Stimulated activated CD8-positive, alpha-beta memory T cell treated with anti-CD3 and anti-CD28 coated beads, Interleukin-7, amount 100 ng/mL, for 24 hours (primary cell): ENCODE measurements at places on chromosomes 7 and 10.

DNA sequence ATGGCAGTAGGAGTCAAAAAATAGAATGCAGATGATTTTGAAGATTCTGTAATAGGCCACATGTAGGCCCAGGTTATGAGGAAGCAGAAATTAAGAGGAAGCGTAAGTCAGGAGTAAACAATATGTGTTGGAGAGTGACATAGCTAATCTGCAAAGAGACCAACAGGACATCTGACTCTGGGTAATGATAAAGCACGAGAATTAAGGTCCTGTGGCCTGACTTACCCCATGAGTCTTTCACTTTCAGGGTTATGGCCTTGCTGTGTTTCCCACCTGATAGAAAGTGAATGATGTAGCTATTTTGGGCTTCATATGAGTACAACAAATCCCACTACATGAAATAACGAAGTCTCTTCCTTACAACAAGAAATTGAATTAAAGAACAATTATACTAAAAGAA lies 393.0 kb downstream of the MAGI2 start:
- no peak for DNase-seq

DNA sequence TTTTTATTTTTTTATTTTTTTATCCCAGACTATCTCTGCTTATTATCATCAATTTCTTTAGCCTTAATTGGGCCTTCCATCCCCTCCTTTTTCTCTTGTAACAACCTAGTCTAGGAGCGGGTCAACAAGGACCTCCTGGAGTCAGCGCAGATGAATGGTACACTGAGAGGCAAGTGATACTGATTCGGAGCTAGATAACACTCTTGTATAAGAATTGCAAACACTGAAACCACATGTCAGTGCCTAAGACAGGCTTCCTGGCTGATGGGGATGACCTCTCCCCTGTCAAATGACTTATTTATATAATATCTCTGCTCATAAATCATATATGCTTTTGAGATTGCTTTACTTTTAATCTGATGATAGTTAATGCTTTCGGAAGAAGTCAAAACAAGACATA lies 22.7 kb downstream of the BPGM start:
- no peak for DNase-seq

GRCh38 chr7:126780993-126781392 lies 471.7 kb downstream of the GRM8 start:
- no peak for DNase-seq

DNA sequence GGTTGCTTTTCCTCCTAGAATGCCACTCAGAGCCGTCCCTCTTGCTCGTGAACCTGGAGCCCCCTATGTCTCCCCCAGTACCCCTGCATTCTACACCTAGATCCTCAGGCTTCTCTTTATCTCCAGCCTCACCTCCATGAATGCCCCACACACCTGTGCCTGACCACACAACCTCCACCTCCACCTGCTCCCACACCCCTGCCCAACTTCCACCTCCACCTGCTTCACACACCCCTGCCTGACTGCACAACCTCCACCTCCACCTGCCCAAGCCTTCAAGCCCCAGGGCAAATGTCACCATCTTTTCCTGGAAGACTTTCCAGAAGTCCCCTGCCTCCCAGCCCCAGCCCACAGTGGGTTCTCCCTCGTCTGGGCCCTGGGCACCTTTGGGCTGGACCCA lies 6.9 kb upstream of the LFNG start:
- no peak for DNase-seq

DNA sequence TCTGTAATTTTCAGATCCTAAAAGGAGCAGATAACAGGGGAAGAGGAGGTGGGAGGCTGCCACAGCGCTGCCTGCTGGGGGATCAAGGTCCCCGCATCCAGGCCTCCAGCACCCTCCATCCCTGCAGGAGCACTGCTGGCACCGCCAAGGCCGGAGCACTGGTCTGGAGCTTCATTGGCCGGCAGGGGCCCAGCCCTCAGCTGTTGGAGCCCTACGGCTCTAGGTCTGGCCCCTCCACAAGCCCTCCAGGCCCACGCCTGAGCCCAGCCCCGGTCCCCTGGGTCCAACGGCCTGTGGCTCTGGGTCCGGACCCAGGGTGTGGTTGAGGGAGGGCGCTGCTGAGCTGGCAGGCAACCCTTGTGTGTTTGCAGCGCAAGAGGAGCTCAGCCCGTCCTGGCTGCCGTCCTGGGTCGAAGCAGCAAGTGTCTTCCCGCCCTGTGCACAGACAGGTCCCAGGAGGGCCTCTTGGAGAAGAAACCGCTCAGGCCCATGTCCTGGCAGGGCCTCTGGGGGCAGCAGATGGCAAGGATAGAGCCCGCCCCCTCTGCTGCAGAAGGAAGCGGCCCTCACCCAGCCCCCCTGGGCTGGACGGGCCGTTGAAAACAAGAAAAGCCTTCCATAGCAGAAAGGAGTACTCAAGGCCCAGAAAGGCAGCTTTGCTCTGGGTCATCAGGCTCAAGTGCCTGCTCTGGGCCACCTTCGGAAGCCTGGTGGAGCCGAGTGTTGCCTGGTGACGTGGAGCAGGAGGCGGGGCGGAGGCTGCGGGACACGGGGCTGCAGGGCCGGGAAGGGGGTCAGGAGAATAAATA lies 54.3 kb upstream of the TNRC18 start:
- no peak for DNase-seq

DNA sequence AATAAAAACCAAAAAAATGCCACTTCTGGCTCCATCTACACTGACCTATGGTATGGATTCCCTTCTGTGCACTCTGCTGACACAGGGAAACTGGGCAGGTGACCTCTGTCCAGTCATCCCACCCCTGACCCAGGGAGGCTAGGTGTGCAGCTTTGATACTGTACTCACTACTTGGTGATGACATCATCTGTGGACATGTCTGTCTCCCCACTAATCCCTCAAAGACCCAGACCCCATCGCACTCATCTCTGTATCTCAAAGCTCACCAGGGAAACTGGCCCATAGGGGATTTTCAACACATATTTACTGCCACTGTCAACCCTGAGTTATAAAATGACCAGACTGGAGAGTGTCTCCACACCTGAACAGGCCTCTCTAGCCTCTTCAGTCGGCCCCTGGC lies 10.6 kb downstream of the SGMS1 start:
- no peak for DNase-seq

DNA sequence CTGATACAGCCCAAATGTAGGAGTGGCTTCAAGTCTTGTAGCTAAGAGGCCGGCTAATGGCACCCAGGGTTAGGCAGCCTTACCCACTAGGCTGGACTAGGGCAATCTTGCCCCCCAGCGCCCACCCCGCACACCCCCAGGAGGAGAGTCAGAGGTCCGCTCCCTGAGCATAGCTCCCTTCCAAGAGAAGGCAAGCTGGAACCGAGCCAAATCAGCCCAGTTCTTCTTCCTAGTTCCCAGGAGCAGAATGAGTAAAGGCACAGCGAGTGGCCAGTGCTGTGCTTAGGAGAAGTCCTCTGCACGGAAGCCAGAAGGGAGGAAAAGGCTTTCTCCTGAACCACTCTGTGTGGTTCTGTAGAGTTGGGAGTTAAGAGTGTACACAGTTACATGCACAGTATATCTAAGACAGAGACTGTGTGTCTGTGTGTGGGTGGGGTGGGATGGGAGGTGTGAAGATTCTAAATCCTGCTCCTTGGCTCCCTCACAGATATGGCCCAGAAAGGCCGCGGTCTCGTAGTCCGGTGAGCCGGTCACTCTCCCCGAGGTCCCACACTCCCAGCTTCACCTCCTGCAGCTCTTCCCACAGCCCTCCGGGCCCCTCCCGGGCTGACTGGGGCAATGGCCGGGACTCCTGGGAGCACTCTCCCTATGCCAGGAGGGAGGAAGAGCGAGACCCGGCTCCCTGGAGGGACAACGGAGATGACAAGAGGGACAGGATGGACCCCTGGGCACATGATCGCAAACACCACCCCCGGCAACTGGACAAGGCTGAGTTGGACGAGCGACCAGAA lies 59.7 kb upstream of the PDCD4 start:
- DNase-seq, result no peak

DNA sequence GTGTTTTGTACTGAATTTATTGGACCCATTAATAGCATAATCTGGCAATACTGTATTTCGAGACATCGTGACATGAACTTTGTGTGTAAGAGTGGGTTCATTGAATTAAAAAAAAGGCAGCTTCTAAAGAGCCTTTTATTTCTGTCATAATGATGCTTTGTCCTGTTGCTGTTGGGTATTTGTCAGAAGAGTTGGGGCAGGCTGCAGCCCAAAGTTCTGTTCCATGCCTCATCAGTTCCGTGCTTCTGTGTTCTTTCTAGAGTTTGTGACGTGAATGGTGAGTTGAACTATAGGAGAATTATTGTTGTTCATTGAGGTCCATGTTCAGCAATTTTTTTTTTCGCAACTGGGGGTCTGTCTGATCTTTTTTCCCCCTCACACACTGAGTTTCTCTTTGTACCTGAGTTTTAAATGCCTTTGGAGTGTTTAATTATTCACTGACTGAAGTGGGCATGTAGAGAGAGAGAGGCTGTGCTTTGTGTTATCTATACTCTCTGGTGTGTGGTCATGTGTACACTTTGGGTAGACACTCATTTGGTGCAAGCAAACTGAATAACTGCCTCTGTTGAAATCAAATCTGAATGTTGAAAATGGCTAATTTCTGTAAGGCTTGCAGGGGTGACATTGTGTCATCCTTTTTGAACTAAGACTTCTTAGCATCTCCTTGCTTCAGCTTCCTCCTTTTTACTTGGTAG lies 69.8 kb downstream of the ADD3 start:
- no peak for DNase-seq

DNA sequence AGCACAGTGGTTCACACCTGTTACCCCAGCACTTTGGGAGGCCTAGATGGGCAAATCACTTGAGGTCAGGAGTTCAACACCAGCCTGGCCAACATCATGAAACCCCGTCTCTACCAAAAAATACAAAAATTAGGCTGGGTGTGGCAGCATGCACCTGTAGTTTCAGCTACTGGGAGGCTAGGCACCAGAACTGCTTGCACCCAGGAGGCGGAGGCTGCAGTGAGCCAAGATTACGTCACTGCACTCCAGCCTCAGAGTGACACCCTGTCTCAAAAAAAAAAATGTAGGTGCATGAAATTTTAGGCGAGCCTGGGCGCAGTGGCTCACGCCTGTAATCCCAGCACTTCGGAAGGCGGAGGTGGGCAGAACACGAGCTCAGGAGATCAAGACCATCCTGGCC lies 9.6 kb downstream of the BCL7B start:
- no peak for DNase-seq

DNA sequence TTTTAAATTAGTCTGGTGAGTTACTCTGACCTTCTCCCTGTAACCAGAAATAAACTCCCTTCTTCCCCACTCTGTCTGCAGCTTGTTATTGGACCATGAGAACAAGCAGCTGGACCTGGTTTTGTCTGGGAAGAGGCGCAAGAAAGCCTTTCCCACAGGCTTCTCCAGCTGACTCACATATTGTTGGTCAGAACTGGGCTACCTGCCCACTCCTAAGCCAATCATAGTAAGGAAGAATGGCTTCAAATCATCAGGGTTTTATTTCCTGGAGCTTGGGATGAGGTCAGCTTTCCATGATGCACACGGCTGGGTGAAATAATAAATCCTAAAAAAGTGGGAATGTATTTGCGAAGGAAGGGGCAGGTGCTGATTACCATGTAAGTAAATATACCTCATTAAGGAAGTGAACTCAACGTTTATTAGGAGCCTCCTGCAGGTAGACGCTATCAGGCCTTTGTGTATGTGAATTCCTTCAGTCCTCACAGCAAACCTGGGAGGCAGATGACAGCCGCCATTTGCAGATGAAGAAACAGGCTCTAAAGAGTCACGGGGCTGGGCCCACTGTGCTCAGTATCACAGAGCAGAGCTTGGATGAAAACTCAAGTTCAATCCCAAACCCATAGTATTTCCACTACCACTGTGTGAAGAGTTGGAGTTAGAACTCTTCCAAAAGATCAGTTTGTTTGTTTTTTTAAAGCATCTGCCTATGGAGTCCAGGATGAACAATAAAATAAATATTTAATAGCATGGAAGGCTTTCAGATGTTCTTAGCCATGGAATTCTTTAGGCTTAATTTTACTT lies 32.8 kb downstream of the IL15RA start:
- DNase-seq, result no peak

GRCh38 chr10:68192113-68192512 lies 39.8 kb downstream of the ATOH7 start:
- no peak for DNase-seq

DNA sequence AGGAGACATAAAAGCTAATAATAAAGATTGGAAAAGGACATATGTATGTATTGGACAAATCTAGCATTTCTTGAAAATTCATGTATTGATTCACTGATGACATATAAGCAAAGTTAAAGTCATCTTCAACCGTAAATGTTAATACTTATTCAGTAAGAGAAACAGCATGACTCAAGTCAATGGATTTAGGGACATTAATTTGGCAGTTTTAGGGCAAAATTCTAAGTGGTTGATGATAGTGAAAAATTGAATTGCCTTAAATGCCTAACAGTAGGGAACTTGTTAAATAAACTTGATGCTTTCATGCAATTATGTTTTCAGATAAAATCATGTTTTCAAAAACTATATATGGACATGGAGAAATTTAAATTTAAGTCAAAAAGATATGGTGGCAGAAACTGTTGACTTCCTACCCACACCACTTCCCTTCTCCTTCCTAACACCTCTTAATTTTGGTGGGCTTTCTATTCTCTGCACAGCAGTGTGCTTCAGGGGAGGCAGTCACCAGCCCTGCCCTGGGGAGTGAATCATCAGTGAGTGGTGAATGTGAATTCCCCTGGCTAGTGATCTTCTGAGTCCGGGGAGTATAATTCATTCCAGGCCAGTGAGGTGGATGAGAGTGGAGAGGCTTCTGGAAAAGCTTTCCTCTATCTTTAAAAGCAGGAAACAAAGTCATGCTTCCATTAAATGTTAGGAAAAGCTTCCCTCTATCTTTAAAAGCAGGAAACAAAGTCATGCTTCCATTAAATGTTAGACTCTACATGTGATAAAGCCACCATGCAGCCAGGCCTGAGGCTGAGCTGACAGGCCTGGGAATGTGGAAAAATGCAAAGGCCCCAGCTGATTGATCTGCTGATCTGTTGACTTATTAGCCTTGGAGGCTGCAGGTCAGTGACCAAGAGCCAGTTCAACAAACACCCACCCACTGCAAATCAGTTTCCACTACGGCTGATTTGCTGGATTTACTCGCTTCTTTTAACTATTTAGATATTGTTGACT lies 25.2 kb upstream of the ITGB1 start:
- DNase-seq, result no peak

GRCh38 chr7:92809760-92810573 lies 26.4 kb downstream of the CDK6 start:
- DNase-seq, result no peak

DNA sequence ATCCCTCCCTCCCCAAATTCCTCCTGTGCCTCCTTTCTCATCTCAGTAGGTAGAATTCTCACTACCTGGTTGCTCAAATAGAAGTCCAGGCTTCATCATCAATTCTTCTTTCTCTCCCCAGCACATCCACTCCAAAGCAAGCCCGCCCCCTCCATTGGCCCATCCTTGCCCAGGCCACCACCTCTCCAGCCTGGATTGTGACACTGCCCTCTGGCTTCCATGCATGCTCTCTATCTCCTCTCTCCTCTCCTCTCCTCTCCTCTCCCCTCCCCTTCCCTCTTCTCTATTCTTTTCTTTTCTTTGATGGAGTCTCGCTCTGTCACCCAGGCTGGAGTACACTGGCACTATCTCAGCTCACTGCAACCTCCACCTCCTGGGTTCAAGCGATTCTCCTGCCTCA lies 144.9 kb downstream of the UBE2H start:
- DNase-seq, result no peak

- DNase-seq, result no peak
These were observed 329.3 kb downstream of the CACNA2D1 start for GRCh38 chr7:82114237-82114636.
